Stimulated activated naive CD4-positive, alpha-beta T cell treated with Interleukin-2 at 50 U/mL for 16 hours (primary cell): ENCODE measurements at places on chromosomes 3 and 15.

DNA sequence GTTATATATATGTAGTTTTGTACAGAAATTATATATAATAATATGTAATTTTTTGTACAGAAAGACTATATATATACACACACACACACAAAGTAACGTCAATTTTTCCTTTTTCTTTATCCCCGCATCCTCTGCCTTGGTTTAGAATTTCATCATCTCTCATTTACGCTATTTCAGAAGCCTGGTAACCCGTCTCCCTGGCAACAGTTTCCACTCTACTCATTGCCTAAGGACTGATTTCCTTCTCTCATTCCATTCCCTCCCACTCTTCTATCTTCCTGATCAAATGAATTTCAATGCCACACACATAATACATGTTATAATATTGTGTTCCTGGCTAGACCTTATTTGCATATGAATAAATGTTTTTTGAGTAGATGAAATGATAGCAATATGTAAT lies 47.8 kb upstream of the NDN start:
- DNase-seq, result no peak

DNA sequence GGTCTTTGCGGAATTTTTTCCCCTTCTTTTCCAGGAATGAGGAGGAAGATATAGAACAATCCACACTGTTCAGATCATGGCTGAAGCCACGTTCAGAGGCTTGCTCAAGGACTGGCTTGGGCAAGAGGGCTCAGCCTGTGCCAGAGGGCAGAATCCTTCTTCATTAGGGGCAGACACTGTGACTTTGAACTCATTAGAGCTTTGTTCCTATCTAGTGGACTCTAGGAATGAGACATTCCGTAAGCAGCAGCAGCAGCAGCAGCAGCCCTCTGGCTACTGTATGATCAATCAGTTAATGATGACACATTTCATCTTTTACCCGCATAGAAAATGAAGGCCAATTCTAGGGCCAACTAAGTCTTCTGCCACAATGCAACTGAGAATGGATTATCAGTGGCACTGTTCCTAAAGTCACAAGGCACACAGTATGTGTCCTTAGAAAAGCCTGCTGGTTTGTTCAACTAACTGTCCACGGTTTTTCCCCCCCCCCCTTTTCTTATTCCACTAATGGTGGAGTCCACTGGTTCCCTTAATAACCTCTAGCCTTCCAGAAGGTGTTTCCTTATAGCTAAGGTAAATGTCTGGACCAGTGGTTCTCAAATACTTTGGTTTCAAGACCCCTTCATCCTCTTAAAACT lies 1.7 kb upstream of the RAB8B start:
- DNase-seq, result no peak

- DNase-seq, result no peak
Observed at GRCh38 chr3:100006570-100007271, 107.6 kb downstream of the FILIP1L start.

GRCh38 chr15:66785637-66786036 lies 83.6 kb downstream of the SMAD6 start:
- no peak for DNase-seq

- no peak for DNase-seq
Observed at GRCh38 chr15:101070024-101070423, 150.9 kb downstream of the LRRK1 start.

DNA sequence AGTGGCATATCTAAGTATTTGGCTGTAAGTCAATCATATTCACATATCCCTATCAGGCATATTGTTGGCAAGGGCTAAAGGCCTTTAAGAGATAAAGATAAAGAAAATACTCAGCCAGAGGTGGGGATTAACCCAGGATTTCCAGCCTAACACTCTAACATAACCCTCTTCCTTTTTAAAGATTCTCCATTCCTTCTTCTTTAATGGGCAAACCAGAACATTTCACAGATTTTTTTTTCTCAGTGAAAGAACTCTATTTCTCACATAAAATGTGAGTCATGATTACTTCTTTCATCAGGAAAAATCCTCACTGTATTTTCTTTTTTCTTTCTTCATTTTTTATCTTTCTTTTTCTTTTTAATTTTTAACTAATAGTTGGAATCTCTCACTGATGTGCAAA lies 200.4 kb downstream of the NR1D2 start:
- no peak for DNase-seq
